ENCODE measurements at places on chromosomes 3 and 15.

GRCh38 chr3:161854232-161854771, 357.7 kb downstream of the OTOL1 start:
- no peak for DNase-seq

GRCh38 chr3:179949412-179949811, 87.3 kb downstream of the PEX5L start:
- no peak for DNase-seq

DNA sequence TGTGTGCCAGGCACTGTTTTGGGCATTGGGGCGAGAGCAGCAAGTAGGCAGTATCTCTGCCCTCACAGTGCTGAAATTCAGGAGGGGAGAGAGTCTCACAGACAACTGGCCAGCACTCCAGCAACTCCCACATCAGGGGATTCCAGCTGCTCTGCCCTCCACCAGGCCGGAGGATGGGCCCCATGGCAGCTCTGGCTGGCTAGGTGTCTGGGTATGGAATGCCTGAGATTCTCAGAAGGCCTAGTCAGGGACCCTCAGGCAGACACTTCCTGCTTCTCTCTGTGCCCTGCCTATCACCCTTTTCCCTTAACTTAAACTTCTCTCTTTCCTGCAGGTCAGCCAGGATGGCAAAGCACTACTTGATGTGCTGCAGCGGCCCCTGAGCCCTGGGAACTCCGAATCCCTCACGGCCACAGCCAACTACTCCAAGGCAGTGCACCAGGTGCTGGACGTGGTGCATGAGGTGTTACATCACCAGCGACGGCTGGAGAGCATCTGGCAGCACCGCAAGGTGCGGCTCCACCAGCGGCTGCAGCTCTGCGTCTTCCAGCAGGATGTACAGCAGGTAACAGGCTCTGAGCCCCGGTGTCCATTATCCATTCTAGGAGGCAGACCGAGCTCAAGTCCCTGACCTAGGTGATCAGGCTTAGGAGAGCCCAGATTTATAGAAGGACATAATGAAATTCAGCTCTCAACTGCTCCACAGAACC, 342.2 kb upstream of the ROPN1 start:
- DNase-seq = no peak

DNA sequence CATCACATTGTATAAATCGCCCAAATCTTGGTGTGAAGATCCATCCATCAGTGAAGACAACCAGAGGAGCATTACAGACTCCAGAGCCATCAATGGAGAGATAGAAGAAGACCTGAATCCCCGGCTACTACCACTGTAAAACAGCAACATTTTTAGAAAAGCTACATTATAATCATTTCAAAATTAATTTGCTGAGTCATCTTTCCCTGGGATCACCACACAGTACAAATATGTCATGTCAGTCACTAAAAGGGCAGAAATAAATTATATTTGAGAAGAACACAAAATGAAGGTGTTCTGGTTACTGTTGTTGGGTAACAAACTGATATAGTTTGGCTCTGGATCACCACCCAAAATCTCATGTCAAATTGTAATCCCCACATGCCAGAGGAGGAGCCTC, 218.5 kb upstream of the STT3B start:
- DNase-seq = no peak

GRCh38 chr3:186633481-186633880, 6.7 kb upstream of the FETUB start:
- DNase-seq = no peak

GRCh38 chr3:177832880-177833279, 635.6 kb upstream of the TBL1XR1 start:
- DNase-seq = no peak

GRCh38 chr15:87667643-87668042, 588.9 kb downstream of the NTRK3 start:
- DNase-seq = no peak

- no peak for DNase-seq
These were observed 521.2 kb downstream of the FOXP1 start for GRCh38 chr3:71062037-71062932.

DNA sequence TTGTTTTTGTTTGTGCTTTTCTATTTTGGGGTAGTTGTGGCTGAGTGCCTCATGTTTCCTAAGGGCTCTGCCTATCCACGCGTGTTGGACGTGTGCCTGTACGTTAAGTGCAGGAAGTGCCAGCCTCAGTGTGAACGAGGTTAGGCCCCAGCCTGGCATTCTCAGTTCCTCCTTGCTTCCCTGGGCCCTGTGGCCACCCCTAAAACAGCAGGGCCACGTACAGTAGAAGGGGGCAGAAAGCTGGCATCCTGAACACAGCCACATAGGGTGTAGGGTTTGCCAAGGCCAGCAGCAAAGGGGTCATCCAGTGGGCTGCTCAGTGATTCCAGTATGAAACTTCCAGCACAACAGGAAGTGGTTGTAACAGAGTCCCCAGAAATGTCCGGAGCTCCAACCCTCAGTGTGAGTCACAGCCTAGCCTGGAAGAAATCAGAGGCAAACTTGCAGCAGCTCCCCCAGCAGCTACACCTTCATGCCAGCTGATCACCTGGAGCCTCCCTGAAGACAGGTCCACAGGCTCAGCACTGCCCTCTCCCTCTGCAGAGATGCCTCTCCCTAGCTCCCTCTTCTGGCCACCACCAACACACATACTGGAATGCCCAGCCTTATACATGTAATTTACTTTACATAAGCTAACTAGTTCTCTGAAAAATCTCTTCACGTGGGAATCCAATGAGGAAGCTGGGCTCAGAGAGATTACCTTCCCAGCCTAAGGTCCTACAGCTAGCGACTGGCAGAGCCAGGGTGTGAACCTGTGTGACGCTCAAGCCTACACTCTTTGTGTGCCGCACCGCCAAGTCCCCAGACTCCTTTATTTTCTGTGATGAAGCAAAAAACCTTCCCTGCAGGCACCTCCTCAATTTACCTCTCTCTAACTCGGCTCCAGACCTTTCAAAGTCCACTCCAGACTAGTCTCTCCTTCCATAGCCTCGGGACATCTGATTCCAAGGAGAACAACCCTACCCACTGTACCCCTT, 26.6 kb downstream of the ILDR1 start:
- DNase-seq = no peak

DNA sequence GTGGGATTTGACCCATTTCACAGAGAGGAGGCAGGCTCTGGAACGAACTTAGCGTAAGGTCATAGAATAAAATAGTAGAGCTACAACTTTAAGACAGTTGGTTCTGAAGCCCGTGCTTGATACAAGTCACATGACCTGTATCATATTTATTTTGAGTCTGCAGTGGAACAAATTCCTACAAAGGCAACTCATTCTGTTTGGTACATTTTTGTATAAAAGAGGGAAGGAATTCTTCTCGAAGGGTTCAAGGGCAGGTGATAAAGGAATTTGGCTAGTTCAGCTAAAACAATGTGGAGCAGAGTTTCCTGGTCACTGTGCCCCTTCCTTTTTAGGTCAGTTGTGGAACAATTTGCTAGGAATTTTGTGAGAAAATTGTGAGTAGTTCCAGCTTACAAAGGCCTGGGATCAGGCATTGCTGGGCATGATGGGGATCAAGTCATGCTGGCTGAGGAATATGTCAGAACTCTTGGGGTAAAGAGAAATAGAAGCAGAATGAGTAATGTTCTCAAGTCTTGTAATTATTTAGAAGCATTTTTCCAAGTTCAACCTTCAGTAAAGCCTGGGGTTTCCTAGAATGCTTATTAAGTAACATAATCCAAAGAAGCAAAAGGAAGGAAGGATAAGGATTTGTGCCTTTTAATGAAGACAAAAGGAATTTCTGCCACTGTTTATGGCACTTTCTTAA, 19.1 kb downstream of the USP3 start:
- no peak for DNase-seq

GRCh38 chr15:63997715-63998442, 48.4 kb downstream of the DAPK2 start:
- no peak for DNase-seq

DNA sequence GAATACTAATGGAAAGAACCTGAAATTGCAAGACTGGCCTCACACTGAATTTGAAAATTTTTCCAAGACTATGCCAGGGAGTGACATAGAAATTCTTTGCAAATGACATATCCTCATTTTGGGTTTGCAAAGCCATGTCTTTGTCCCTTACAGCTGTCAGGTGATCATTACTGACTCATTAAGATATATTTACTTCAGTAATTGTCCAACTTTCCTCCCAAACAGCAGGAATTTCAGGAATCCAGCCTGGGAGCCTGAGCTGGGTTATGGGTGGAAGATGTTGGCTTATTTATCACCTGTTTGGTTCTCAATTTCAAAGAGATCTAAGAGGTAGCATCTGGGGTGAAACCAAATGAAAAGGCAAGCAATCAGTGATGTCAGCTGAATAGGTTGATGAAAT, 111.6 kb upstream of the ACP3 start:
- DNase-seq = no peak

GRCh38 chr3:193614430-193614829, 21.4 kb downstream of the OPA1 start:
- no peak for DNase-seq

- DNase-seq = no peak
These were observed 44.6 kb upstream of the LIMD1 start for GRCh38 chr3:45549961-45550360.

DNA sequence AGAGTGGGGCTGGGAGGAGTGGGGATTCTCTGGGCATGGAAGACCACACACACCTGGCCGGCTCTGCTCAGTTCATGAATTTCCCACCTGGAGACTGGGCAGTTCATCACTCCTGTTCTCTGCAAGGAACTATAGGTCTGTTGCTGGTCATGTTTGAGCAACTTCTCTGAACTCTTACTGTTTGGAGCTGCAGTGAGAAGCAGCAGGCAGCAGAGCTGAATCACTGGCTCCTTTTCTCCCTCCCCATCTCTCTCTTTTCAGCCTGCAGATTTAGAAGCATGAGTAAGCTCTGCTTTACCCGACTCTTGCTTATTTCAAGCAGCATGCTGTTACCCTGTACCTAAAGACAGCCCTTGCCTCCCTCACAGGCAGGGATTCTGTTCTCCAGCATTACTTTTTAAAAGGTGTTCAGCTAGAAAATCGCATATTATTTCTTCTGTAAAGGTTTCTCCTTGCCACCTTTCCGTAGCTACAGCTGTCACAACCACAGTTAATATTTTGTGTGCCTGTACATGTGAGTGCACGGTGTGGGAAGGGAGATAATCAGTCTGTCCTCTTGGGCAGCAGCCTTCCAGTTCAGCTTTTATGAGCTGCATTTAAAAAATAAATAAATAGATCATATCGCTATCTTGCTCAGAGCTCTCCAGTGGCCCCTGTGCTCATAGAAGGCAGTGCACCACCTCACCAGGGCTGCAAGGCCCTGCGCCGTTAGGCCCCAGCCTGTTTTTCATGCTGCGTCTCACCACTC, 131.6 kb downstream of the CHCHD6 start:
- DNase-seq = no peak

DNA sequence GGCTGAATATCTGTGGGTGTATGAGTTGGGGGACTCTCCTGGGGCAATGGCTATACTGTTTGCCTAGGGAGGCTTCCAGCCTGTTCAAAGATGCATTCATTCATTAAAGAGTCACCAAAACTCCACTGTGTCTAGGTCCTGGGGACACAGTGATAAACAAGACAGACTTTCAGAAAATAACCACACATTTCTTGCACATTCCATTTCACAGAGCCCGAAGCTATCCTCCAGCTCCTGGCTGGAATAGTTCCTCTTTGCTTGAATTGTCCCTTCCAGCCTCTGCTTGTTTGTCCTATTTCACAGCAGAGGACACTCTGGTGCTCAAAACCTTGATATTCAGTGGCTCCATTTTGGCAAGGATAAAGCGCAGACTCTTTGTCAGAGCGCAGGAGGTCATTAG, 61.7 kb upstream of the ITGA11 start:
- no peak for DNase-seq

- no peak for DNase-seq
These were observed 520 bp downstream of the TMEM42 start for GRCh38 chr3:44862226-44862637.

DNA sequence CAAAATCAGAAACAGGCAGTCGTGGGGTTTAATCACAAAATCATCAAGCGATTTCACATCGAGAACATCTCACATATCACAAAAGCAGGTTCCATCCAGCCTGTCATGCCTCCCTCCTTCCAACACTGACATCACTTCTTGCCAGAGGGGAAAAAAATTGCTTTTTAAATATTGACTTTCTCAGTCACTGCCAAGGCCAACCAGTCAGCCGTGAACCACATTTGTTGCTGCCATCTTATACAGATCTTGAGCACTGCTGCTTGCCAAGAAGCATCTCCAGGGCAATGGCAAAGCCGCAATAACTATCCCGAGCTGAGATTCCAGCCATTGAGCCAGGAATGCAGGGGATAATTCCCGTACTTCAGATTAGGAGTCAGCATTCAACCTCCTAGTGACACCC, 174.6 kb downstream of the ANXA2 start:
- no peak for DNase-seq

- no peak for DNase-seq
These were observed 129.7 kb downstream of the TPRG1 start for GRCh38 chr3:189301479-189301878.

- DNase-seq = no peak
These were observed 1.1 kb downstream of the ATP10A start for GRCh38 chr15:25862071-25862471.
